Epithelial cell of esophagus (primary cell): ENCODE measurements at places on chromosomes 1 and 21.
A peak's percentile ranks its signal among the peaks of the same experiment; 100 is the strongest.

GRCh38 chr1:70485624-70486023 is 74.6 kb downstream of the CTH start:
- no peak for DNase-seq

DNA sequence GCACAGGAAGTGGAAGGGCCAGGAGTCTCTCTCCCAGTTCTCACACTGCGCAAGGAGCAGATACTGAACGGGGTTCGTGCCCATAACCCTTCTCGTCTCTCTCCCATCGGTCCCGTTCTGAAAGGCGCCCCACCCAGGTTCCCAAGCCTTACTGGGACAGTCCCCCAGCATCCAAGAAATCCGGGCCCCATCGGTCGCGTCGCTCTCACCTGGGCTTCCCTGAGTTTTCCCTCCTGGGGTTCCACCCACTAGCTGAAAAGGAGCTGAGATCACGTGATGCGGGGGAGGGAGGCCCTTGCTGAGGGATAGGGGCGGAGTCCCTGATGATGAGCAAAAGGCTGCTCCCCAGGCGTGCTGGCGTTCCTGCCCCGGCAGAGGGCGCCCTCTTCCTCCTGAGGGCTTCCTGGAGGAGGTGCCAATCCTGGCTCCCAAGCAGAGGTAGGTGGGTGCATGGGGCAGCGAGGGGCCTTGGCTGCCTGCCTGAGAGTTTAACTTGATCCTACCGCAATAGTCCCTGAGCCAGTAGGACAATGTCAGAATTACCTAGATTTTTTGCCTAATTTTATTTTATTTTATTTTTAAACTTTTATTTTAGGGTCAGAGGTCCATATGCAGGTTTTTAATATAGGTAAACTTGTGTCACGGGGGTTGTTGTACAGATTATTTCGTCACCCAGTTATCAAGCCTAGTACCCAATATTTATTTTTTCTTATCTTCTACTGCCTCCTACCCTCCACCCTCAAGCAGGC is at the start of gene SPOCD1:
Gene SPOCD1 (minus strand): TSS at position 271 of the 749 bp plus-strand sequence. CDS start 689 bp downstream, outside the sequence.
- peak; percentile 85 for DNase-seq

DNA sequence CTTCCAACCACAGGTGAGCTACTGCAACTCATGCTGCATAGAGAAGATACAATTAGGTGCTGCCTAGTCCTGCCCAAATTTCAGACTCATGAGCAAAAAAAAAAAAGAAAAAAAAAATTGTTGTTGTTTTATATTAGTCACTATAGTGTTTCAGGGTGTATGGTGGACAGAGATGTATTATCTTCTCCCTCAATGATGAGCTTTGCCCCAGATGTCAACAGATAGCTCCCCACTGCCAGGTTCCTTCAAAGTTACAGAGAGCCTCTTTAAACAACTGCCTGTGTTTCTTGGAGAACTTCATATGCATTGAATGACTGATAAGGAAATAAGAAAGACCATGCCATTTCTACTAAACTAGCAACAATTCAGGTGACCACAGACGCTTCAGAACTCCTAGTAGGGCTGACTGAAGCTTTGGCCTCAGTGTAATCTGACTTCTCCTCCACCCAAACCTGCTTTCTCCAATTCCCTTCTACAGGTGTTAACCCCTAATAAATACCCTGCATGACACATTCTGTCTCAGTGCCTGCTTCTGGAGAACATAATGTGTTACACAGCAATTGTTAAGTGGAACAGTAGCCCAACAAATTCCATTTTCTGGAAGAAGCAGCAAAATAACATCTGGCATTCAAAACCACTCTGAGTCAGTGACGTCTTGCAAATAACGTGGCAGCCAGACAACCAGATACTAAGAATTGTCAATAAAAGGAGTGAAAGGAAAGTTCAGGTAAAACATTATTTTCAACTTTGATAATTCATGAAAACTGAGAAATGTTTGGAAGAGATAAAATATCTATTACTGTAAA is 147.7 kb downstream of the CDC42BPA start:
- no peak for DNase-seq

- DNase-seq: peak; percentile 40
These were observed 536.6 kb upstream of the CXADR start for GRCh38 chr21:16976193-16976592.

GRCh38 chr1:172790245-172790644 is 131.3 kb downstream of the FASLG start:
- DNase-seq: no peak

GRCh38 chr1:54428837-54429518 is 22.8 kb upstream of the SSBP3 start:
- DNase-seq: no peak

DNA sequence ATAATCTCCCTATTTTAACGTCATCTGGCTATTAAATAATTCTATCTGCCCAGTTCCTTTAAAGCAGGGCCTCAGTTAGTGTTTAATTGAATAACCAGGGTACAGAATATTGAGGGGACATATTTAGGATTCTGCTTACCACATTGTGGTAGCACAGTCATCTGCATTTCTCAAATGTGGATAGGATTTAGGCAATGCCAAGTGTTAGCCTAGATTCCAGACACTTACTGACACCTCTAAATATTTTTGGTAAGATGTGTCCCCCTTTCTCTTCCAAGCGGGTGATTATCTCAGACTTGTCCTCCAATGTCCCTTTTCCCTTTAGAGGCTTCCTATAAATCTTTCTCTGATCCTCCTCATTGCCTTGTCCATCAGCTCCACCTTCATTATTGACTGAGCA is 160.8 kb upstream of the HOOK1 start:
- DNase-seq: no peak

GRCh38 chr21:15761507-15762100 is 31.8 kb downstream of the USP25 start:
- DNase-seq: no peak

- DNase-seq: no peak
These were observed 29.2 kb downstream of the FYB2 start for GRCh38 chr1:56790036-56790435.

GRCh38 chr1:148264374-148265276 is 112.5 kb upstream of the NBPF11 start:
- DNase-seq: peak; percentile 90

- DNase-seq: no peak
These were observed 214.6 kb upstream of the NFIA start for GRCh38 chr1:60867782-60868181.

DNA sequence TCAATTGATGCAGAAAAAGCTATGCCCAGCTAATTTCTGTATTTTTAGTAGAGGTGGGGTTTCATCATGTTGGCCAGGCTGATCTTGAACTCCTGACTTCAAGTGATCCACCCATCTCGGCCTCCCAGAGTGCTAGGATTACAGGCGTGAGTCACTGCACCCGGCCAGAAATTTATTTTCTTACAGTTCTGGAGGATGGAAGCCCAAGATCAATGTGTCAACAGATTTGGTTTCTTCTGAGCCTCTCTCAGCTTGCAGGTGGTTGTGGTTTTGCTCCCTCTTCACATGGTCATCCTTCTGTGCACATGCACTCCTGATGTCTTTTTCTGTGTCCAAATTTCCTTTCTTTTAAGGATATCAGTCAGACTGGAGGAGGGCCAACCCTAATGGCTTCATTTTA is 35.6 kb downstream of the SHCBP1L start:
- no peak for DNase-seq

DNA sequence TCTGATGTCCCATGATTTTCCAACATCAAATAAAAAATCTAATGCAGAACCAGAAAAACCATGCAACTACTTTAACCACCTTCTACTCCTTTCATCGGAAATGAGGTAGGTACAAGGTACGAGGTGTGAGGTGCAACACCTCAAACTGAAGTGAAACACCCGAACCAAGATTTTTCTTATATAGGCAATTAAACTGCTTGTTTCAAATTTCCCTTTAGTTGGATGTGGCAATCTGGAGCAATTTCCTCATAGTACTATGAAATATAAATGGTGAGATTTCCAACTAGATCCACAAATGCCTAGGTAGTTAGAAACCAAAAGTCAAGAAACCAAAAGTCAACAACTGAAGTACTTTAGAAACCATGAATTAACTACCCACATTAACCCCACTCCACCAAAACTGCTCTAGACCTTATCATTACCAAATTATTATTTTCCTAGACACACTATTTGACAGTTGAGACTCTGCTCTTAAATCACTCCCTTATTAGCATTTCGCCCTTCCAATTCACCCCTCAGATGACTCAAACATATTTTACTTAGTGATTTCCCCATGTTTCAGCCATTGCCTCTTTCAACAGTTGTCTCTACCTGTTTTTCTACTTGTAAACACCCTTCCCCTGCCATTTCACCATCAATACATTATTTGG is 37.8 kb downstream of the FUBP1 start:
- peak; percentile 52 for DNase-seq

DNA sequence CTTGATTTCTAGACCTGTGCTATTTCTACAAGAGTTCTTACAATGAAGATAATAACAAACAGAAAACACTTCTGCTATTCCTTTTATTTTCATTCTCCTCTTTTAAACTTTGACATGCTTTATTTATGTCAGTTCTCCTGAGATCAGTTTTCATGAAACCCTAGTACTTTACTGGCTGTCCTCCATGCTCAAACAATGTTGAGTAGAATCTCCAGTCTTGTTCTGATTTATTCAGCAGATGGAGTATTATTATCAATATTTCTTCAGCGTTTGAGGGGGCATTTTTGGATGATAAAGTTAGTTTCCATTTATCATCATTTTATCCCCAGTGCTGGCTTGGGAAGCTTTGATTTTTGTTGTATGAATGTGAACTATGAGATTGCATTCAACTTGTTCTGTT is 85.9 kb upstream of the WARS2 start:
- no peak for DNase-seq

GRCh38 chr1:207259391-207259790 is 62.1 kb upstream of the CD55 start:
- peak; percentile 65 for DNase-seq

DNA sequence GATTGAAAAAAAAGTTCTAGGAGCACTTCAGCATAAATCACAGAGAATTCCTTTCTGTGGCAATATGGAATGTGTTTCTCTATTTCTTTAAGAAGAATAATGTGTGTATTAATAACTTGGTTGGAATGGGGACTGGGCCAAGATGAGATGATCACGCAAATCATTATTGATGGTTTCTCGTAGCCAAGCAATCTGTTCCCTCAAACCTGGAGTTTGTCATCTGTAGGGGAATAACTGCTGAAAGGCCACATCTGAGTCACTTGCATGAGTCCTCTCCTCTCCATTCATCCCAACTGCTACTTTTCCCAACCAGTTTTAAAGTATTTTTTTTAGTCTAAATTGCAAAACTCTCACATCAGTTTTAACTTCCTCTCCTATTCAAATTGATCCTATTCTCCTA is 480.4 kb downstream of the PLPP3 start:
- no peak for DNase-seq

- no peak for DNase-seq
These were observed 129.7 kb upstream of the NGF start for GRCh38 chr1:115467790-115468189.

DNA sequence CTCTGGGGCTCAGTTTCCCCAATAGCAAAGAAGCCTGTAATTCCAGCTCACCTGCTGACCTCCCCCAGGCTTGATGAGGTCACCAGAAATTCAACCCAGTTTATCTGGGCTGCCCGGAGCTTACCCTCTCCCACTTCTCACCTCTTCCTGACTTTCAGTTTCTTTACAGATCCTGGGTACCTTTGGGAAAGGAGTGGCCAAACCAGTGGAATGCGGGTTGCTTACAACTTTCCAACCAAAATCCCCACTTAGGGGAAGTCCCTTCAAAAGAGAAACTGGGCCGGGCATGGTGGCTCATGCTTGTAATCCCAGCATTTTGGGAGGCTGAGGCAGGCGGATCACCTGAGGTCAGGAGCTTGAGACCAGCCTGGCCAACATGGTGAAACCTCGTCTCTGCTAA is 5.9 kb upstream of the MARCKSL1 start:
- DNase-seq: peak; percentile 44

DNA sequence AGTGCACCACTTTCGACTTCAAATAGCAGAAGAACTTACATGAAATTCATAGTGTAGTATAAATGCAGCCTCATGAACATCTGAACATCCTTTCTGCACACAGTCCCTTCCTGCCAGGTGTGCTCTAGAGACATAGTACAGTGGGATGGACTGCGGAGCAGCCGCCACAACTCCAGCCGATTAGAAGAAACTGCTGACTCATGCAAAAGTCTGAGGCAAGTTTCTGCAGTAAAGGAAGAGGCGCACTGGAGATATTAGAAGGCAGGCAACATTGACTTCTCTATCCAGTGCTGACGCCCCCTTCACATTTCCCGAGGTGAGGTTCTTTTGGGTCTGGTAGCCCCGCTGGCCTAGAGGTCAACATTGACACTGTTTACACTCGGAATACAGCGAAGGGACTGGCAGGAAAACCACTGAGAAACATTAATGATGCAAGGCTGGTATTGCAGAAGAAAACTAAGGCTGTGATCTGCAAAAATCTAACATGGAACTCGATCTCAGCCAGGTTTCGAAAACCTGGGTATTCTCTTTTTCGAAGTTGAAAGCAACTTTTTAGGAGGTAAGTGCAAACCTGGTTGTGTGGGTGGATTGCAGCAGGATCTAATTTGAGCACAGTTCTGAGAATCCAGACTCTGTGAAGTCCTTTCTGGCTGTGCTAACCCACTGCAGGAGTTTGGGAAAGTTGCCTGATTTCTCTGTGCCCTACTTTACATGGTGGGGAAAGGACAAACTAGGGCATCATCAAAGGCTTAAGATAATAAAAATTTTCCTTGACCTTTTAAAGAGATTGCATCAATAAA is 90.7 kb downstream of the CDC7 start:
- DNase-seq: no peak

GRCh38 chr1:236301958-236302335 is 20.2 kb upstream of the ERO1B start:
- DNase-seq: no peak

DNA sequence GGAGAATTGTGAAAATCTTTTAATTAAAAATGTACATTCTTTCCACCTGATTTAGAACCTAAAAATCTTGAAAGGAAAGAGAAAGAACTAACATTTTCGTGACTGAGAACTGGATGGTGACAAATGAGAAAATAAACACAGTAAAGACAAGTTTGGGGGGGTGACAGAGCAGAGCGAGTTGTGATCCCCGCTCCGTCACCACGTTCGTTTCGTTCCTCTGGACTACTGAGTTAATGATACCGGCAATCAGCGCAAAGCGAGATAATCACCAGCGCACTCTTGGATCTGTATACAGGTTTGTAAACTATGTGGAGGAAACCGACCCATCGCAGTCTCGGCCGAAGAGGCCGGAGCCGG is 31.2 kb upstream of the CFAP126 start:
- DNase-seq: no peak

DNA sequence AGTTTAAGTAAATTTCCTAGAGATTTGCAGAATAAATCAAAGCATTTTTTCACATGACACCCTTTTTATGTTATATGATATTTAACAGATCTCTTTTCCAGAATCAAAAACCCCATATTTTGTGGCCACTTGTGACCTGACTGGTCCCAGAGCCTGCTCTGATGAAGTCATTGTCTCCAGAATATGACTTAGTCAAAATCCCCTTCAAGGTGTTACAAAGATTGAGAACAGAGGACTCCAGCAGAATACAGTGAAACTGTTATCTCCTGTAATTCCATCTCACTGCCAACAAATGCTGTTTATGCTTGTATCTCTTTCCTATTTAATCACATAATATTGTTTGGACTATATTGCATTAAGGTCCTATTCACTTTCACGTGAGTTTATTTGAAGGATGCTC is 25.6 kb downstream of the RGS1 start:
- DNase-seq: no peak
